NCI-H774 (cell line): ENCODE measurements at places on chromosomes 3 and 15.

DNA sequence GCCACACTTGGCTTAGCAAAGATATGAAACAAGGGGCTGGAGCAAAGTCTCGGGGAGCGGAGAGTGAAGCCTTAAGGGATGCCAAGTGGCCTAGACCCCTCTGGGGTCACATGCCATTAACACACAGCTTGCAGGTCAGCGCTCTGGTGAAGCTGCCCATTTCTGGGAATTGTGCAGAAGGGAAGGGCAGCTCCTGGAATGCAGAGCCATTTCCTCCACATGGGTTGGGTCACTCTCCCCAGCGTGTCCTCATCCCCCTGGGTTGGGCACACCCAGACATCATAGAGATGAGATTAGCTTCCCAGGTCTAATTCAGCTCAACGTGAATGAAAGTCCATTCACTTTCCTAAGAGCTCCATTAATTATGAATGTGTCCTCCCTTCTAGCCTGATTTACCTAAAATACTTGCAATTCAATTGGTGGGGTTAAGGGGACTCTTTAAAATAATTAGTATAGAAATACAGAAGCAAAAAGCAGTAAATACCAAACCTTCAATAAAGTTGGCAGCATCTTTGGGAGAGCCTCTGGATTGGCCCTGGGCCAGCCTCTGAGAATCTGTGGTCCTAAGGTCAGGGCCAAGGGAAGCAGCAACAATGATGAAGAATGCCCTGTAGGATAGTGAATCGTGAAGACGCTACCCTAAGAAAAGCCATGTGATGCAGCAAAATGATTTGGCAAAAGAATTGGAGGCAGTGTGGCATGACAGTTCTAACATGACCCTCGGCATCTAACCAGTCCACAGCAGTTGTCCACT, 17.8 kb downstream of the MRAS start:
- no peak for DNase-seq

DNA sequence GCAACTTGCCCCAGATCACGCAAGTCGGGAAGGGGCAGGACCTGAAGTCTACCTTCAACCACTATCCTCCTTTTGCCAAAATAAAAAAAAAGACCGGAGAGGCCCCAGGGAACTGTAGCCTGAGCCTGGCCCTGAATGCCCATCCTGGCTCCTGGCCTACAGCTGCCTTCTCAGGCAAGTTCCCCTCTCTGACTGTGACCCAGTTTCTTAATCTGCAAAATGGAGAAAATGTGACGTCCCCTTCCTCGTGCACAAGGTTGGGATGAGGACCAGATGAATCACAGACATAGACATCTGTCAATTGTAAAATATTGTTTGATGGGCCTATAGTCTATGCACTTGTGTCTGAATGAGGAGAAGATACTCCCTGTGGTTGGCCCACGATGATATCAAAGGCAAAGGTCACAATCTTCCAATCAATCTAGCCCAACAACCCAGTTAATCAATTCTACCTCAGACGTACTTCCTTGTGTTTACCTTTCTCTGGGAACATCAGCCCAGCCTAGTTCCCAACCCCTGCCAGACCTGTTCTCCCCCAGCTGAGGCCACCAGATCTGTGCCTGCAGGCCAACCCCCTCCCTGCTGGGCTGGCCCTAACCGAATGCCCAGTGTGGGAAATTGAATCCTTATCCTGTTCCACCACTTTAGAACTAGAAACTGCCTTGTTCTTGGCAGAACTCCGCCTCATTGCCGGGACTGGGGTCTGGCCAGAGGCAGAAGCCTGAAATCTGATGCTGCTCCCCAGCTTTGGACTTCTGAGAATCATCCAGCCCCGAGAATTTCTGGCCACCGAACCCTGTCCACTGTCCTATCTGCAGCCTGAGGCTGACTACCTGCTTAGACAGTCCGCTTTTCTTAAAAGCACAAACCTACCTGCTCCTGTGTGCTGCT, 101.8 kb upstream of the LIPC start:
- DNase-seq, result no peak

GRCh38 chr3:134094491-134094890, 64.8 kb upstream of the SLCO2A1 start:
- no peak for DNase-seq

DNA sequence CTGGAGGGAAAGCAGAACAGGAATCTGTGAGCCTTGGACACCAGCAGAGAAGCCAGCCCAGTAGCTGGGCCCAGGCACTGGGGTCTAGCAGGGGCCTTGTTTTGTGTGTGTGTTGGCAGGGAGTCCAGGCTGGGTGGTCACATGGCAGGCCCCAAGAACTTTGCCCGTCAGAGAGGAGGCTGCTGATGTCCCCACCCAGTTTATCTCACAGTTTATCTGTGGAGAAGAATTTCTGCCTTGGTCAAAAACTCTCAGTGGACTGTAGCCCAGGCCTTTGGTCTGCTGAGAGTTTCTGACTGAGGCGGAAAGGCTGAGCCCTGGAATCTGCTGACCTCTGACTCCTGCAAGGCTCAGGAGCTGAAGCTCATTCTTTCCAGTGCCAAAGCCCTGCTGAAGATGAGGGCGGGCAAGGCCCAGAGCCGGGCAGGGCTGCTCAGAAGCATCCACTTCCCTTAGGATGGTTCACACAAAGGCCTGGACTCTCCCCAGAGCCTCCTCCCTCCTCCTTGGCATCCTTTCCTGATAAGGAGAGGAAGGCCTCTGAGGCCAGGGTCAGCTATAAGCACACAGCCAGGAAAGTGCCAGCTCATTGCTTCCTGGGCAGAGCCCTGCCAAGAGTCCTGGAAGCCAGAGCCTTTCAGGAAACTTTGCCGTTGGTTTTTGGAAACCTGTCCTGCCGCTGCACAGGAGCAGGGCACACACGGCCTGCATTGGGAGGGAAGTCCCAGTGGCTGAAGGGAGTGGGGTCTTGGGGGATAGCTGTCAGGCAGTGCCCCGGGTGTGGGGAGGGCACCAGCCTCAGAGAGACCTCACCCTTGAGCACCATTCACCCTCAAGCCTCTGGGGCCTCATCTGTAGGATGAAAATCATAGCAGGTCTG, 37.2 kb upstream of the SLCO2A1 start:
- no peak for DNase-seq

DNA sequence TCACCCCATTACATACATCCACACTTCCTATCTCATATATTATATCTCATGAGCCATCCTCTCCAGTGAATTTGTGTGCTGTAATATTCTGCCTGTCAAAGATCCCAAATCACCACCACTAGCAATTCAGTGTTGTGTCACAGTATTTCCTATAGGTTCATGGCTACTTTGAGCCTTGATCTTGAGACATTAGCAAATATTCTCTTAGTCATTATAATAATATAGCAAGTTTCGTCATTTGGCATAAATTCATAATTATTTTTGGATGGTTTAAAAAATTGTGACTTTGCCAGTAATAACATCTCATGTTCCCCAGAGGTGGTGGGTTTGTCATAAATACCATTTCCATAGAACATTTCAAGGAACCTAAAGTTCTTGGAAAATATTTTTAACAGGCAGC, 47.7 kb downstream of the CMSS1 start:
- no peak for DNase-seq

GRCh38 chr3:177595530-177596188, 398.4 kb upstream of the TBL1XR1 start:
- no peak for DNase-seq

DNA sequence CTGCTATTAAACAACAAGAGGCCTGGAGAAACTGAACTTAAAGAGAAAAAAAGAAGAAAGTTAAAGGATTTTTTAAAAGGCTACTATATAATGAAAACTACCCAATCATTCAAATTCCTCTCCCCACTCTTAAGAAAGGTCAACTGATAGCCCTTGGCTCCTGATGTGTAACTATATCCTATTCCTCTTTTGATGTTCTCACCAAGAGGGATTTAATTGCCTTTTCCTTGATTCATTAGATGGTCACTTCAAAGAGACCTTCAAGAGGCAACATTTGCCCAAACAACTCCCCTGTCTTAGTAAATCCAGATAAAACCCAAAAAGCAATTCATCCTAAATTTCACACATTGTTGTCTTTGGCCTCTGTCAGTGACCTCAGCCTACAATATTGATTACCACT, 86.0 kb downstream of the FMN1 start:
- DNase-seq, result no peak

- no peak for DNase-seq
Observed at GRCh38 chr3:54309601-54310000, 187.2 kb downstream of the CACNA2D3 start.

DNA sequence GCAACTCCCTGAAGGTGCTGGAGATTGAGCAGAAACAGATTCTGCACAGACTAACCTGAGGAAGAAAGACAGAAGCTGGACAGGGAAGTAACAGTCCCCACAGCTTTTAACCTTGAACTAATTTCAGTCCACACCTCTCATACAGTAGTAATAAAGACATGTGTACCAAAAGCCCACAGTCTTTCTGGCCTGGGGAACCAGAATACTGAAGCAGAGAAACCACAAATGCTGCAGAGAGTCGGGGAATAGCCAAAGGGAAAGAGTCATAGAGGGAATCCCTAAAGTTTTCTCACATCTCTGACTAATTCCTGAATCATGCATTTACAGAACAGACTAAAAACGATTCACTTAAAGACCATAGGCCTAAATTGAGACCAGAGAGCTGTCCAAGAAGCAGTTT, 503.4 kb upstream of the NECTIN3 start:
- DNase-seq, result no peak

DNA sequence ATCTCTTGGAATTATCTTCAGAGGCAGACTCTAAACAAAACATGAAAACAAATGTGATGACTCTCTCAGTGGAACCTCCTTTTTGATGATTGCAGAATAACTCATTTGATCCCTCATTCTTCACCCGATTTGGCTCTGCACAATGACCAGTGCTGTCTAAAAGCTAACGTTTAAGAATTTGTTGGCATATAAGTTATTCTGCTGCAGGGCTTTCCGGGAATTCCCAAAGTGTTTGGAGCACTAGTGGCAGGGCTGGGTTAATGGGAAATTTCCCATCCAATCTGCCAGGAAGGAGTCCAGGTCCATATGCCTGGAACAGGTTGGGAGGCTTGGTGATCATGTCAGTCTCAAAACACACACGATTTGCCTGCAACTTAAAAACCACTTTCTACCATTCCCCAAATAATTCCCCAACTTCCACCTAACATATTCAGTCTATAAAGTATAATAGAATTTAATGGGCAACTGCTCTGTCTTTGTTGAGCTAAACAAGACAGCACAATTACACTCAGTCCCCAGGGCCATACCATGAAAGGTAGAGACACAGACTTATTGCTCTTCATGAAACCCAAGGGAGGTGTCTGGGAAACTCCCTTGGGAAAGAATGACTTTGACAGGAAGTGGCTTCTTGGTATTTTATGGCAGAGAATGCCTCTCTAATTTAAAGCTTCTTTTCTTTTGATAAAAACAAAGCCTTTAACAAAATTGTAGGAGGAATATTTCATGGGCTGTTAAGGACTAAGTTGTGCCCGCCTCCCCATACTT, 38.0 kb downstream of the ARRDC4 start:
- no peak for DNase-seq

DNA sequence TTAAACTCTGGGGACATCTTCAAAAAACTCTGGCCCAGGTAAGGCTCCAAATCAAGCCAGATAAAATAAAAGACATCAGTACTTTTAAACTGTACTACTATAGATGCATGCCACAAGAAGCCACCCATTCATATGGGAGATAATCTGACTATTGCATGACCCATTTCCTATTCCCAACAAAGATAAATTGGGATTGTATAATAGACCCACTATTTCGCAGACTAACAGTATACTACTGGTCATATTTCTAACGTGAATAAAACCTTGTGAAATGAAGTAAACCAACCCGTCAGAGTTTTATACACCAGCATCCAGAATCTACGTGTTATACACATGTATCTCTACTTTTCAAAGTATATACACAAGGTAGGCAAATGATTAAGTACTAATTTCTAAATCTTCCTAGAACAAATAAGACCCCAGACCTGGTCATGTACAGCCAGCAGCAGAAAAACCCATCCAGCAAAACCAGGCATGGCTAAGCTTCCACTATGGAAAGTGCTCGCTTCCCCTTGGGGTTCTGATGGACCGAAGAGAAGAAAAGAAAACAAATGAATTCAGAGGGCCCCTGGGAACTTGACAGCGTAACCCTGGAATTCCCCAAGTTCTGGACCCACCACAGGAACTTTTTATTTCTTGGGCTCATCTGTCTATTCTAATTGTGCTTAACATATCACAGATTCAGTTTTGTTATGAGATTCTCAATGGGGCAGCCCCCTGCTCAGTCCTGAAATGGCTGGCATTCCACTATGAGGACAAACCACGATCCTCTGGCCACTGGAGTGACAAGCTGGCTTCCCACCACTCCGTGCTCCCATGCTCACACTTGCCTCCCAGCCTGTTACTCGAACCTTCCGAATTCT, 69.1 kb downstream of the MB21D2 start:
- DNase-seq, result no peak

DNA sequence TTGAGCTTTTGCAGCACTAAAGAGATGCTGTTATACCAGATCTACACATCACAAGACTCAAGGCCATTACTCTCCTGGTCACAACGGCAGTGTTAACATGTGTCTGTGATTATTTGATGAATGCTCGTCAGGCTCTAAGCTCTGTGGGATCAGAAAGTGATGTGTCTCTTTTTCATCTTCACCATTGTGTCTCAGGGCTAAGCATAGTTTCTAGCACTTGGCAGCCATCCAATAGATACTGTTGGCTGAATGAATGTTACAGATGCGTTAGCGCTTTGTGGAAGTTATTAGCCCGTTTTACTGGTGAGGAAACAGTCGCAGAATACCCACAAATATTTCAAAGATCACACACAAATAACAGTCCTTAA, 1.2 kb upstream of the FAM81A start:
- no peak for DNase-seq

GRCh38 chr3:4771243-4771642, 208.0 kb upstream of the BHLHE40 start:
- no peak for DNase-seq

- DNase-seq, result no peak
Observed at GRCh38 chr15:45174069-45174468, 13.7 kb downstream of the SHF start.

GRCh38 chr3:59456852-59457485, 407.1 kb upstream of the CFAP20DC start:
- DNase-seq, result no peak

- DNase-seq, result no peak
Observed at GRCh38 chr3:101017017-101017416, 23.8 kb upstream of the ABI3BP start.

GRCh38 chr15:55348281-55348778, 29.3 kb downstream of the PIGB start:
- DNase-seq, result no peak

DNA sequence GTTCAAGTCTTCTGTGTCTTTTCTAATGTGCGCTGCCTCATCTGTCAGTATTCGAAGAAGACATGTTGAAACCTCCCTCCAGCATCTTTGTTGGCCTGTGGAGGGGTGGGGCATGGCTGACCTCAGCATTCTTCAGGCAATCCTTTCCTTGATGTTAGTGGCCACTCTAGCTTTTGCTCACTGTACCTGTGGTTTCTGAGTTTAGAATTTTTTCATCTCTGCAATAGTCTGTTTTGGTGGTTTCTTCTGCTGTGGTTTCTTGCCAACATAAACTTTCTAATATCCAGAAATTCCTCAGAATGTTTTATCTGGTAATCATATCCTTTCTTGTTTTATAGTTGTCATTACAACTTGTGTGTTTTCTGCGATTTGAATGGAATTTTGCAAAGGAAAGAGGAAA, 251.3 kb upstream of the NR2E3 start:
- no peak for DNase-seq
